NCI-H2081 (cell line): ENCODE measurements at places on chromosomes 16 and 17.

- no peak for DNase-seq
Measured at GRCh38 chr17:59844884-59845594, 47.7 kb downstream of the TUBD1 start.

- no peak for DNase-seq
Measured at GRCh38 chr16:29290631-29291247, 115.8 kb downstream of the NPIPB11 start.

DNA sequence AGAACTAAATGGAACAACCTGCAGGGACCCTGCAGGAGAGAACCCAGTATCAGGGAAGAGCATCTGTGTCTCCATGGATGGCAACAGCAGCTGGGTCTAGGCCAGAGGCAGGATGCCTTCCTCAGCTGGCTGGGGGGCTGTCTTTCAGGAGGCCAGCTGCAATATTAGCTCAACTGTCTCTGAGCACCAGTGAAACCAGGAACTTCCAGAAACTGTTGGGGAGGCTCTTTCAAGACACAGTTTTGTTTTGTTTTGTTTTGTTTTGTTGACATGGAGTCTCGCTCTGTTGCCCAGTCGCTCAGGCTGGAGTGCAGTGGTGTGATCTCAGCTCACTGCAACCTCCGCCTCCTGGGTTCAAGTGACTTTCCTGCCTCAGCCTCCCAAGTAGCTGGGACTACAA is 7.6 kb downstream of the GPR142 start:
- DNase-seq: no peak

DNA sequence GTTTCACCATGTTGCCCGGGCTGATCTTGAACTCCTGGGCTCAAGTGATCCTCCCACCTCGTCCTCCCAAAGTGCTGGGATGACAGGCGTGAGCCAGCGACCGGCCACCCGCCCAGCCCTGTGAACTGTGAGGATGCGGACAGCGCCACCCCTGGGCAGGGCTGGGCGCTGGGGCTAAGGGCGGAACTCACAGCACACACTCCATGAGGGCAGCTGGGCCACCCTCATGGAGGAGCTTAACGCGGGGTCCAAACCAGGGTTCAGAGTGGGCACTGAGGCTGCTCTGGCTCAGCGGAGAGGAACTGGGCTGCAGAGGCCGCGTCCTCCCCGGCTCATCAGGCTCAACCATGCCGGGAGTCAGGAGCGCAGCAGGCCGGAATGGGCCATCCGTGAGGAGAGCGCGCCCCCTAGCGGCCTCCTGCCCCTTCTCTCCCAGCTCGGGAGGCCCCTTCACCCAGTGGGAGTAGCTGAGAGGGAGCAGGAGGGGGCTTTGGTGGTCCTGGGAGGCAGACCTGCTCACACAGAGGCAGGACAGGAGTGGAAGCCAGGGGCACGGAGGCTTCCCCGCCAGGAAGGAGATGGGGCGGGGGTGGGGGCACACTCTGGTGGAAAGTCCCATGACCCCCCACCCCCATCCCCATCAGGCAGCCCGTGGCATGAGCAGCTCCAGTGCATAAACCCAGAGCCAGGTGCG is 13.8 kb downstream of the CORO7 start:
- peak; percentile 66 for DNase-seq

- no peak for DNase-seq
Measured at GRCh38 chr17:5793157-5793556, 208.8 kb upstream of the NLRP1 start.

DNA sequence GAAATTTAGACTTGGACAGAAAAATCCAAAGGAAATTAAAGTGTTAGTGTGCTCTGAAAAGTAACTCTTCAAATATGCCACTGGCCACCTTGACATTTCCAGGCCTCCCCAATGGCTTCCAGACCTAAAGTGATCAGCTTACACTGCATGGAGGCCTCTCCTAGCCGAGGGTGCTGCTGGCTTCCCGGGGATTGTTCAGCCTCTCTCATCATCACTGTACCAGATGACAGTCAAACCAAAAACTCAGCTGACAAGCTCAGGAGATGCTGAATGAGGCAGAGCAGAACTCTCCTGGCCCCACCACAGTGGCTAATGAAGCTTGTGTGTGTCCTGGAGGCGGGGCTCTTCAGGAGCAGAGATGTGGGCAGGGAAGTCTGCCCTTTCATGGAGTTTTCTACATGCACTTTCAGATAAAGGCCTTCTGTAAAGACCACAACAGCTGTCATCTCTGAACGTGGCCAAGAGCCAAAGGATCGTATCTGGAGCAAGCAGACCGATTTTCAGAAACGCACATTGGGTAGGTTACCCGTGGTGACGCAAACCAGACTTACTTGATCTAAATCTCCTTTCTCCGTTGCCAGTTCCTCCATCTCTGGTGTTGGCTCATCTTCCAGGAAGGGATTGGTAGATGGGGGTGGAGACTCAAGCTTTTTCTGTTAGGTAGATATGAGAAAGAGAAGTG is 113.3 kb downstream of the VPS53 start:
- no peak for DNase-seq

- no peak for DNase-seq
Measured at GRCh38 chr16:3797904-3798811, 80.8 kb upstream of the TRAP1 start.

DNA sequence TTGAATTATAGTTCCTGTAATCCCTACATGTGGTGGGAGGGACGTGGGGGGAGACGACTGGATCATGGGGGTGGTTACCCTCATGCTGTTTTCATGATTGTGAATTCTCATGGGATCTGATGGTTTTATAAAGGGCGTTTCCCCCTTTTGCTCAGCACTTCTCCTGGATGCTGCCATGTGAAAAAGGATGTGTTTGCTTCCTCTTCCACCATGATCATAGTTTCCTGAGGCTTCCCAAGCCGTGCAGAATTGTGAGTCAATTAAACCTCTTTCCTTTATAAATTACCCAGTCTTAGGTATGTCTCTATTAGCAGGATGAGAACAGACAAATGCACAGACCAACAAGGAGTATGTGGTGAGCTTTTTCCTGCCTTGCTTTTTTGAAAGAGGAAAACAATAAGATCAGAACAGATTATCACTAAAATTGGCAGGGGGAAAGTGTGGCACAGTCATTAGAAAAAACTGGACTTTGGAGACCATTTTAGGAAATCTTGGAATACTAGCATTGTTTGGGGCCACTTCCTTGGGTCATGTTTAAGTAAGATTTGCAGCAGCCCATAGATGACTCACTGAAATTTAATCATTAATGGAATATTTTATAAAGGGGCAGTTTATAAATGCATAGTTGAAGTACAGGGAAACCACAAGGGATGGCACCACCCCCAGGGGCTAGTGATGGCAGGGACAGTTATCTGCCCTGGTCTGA is 352.8 kb downstream of the CDH13 start:
- DNase-seq: no peak

DNA sequence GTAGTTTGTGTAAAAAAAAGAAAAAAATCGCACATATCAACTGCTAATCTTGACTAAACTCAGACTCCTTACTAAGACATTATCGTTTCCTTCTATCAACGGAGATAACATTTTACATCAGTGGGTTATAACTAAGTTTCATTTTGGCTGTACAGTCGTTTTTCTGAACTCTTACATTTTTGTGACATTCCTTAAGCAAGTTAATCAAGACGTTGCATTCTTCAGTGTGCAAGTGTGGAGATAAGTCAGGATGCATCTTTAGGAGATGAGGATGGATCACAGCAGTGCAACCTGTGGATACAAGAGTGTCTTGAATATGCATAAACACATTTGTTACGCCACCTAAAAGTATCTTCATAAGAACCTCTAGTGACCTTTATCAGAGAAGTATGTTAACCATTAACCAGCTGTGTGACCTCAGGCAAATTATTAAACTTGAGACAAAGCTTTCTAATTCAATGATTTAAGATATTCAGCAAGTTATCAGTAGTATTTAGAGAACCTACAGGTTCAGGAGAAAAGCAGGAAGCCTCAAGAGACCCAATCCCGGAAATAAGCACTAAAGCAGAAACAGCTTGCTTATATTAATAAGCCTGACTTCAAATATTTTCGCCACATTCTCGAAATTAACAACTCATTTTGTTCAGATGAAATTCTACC is 9.4 kb downstream of the CMC2 start:
- no peak for DNase-seq

DNA sequence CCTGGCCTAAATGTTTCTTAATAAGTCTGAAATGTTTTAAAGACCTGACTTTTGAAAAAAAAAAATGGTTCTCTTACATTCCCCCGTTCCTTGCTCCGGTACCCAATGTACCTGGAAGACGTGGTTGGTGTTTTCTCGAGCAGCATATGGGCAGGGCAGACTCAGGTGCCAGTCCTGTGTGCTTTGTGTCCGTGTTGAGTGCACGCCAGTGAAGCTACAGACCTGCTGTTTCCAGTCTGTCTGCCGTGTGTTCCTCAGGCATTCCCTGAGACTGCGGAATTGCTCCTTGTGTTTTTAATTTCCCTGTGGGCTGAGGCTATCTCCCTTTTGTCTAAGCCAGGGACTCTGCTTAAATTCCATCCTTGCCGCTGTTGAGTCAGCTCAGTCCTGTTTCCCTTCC is 11.7 kb upstream of the IL17C start:
- DNase-seq: no peak

DNA sequence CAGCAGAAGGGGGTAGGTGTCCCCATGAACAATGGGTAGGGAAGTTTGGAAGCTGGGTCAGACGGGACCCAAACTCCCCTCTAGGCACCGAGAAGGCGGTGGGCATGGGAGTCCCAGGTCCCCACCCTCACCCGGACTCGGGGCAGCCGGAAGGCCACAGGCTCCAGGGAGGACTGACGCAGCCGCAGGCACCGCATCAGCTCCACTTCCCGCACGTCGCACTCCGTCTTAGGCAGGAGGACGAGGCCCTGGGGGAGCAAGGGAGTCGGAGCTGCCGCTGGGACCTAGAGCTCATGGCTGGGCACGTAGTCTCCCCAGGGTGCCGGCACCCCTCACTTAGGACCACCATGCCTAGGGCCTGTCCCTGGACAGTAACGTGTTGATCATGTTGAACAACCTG is 7.1 kb upstream of the PAM16 start:
- no peak for DNase-seq

DNA sequence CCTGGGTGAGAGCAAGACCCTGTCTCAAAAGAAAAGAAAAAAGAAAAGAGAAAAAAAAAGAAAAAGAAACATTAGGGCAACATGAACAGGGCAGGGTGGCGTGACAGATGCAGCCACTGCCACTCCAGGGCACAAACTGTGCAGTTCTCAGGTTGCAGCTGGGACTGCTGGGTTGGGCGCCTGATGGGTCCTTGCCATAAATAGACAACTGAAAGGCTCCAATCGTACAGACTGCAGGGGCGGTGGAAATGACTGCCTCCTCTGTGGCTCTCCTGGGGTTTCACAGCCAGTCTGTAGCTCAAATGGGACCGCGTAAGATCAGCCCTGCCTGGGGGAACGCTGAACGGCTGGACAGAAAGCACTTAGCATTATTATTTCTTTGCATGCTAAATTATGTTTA is 130.7 kb downstream of the CPPED1 start:
- DNase-seq: no peak

GRCh38 chr17:79871131-79871530 is 31.9 kb upstream of the CBX4 start:
- no peak for DNase-seq

- no peak for DNase-seq
Measured at GRCh38 chr17:81126281-81127132, 38.8 kb upstream of the PVALEF start.

DNA sequence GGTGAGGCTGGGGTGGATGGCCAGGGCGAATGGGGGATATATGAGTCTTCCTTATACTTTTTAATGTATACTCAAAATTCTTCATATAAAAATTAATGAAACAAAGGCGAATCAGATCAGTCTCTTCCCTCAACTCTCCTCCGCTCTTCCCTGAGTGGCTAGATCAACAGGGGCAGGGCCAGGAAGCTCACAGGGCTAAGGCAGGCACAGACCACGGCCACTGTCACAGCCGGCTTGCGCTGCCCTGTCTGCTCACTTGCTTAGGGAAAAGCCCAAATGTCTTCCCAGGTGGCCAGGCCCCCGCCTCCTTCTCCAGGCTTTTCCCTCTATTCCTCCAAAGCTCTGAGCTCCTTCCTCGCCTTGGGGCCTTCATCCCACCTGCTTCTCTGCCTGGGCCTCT is 6.0 kb downstream of the GRIN2C start:
- DNase-seq: no peak

DNA sequence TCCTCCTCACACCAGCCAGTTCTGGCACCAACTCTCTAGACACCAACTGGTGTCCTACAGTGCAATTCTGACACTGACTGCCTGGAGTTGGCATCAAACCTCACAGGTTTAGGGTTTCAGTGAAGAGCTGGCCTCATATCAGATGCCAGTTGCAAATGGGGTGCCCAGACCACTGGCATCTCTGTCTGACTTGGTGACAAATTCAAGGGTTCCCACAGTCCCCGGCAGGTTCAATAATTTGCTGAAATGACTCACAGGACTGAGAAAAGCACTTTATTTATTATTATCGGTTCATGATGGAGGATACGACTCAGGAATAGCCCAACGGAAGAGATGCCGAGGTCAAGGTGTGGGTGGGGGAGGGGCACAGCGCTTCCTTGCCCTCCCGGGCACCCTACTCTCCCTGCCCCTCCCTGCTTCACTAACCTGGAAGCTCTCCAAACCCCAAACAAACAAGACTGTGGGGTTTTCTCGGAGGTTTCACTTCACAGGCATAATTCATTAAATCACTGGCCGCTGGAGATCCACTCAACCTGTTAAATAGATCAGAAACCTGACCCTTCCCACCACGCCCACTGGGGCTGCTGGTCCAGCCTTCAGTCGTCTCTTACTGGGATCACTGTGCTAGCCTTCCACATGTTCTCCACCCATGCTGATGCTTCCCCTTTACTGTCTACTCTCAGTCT is 1.7 kb upstream of the NLRP1 start:
- DNase-seq: peak; percentile 9

GRCh38 chr17:2592971-2593820 is at the start of gene PAFAH1B1:
Gene PAFAH1B1 (plus strand): TSS chr17:2593654. CDS start chr17:2638289, 44,635 bp downstream.
- DNase-seq: peak; percentile 81

DNA sequence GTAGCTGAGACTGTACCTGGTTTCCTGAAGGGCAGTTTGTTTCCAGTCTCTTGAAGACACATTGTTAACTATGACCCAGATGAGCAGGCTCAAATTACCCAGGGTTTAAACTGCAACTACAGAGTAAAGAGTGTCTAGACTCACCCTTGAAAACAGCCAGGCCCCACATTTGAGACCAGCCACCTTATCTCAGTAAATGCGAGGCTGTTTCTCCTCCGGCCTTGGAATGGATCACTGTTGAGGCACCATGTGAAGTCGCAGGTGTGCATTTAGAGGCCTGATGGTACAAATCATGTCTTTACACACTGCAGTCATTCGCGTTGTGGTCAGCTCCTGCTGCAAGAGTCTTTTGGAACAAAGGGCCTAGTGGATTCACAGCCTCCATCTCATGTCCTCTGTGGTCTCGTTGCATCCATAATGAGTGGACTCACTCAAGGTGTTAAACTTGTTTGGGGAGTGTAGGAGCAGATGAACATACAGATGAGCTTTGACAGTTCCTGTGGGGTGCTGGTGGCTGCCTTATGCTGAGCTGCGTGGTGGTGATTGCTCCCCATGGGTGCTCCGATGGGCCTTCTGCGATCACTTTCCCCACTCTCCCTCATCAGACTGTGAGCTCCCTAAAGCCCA is 18.5 kb upstream of the N4BP1 start:
- no peak for DNase-seq

GRCh38 chr16:24145927-24146326 is 110.2 kb upstream of the CACNG3 start:
- DNase-seq: no peak

- no peak for DNase-seq
Measured at GRCh38 chr17:10792151-10792550, 11.7 kb downstream of the TMEM238L start.
